Activated gamma-delta T cell treated with Interleukin-2 at 50 U/mL for 16 hours (primary cell): ENCODE measurements at places on chromosomes 1 and 21.

GRCh38 chr1:201808633-201808990 is 20.3 kb upstream of the IPO9 start:
- no peak for DNase-seq

GRCh38 chr1:183148599-183148998 is 37.5 kb upstream of the LAMC2 start:
- DNase-seq = no peak

GRCh38 chr1:52542085-52542688 is 10.7 kb downstream of the TUT4 start:
- no peak for DNase-seq

DNA sequence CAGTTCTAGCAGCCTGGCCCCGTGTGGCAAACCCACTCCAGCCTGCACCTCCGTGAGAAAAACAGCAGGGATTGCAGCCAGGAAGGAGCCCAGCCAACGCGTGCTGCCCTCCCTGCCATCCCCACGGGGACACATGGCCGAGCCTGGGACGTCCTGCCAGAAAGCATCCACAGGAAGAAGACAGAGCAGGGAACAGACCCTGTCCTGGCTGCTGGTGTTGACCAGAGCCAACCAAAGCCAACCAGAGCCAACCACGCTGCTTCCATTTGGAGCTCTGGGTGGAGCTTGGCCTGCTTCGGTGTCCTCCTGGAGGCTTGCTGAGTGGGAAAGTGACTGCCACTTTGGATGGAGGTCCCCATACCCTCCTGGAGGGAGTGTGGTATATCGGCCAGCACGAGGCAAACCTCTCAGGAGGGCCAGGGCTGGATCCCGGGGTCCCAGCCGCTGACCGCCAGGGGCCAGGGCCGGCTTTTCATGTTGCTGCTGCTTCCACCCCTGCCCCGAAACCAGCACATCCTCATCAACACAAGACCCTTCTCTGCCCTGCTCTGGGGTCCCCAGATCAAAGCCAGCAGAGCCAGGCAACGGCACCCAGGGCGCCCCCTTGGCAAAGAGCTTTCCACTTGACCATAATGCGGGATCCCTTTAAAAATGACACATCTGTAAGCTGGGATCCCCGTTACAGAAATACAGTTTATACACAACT is 80.6 kb upstream of the ARHGEF16 start:
- no peak for DNase-seq

DNA sequence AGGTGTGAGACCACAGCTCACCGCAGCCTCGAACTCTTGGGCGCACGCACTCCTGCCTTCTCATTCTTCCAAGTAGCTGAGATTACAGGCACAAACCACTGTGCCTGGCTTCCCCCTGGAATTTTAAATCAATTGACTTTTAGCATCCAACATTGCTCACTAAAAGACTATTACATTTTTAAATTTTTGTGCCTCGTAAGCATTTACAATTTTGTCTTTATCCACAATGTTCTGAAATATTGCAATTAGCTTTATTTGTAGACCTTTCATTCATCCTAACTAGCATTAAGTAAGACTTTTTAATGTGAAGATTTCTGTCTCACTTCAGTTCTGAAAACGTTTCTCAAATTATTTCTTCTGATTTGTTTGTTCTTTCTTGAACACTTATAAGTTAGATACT is 122.9 kb downstream of the HFM1 start:
- DNase-seq = no peak

GRCh38 chr1:225919906-225920305 is 4.1 kb downstream of the PYCR2 start:
- no peak for DNase-seq

GRCh38 chr1:165915932-165916348 is 88.5 kb downstream of the UCK2 start:
- DNase-seq = no peak

DNA sequence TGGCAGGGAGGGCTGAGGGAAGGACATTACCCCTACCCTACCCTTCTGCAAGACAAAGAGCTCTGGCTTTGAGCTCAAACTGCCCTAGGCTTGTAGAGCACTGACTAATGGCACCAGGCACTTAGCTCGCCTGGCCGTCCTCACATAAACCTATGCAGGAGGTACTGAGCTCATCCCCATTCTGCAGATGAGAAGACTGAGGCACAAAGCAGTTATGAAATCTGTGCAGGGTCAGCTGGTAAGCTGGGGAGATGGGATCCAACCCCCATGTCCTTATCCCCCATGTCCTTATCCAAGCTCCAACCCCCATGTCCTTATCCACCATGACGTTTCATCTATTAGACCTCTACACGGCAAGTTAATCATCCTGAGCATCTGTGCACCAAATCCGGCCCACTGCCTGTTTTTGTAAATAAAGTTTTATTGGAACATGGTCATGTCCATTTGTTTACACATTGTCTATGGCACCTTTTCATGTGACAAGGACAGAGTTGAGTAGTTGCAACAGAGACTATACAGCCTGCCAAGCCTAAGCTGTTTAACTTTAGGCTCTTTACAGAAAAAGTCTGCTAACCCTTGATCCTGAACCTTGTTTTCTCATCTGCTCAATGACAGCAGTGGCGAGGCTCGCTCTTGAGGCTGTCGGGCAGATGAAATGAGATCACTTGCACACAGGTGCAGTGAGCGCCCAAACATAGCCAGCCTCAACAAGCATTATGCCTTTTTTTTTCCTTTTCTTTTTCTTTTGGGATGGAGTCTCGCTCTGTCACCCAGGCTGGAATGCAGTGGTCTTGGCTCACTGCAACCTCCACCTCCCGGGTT is 86.8 kb downstream of the FBXO2 start:
- DNase-seq = no peak

- DNase-seq = no peak
Measured at GRCh38 chr1:62728963-62729362, 40.8 kb upstream of the DOCK7 start.

DNA sequence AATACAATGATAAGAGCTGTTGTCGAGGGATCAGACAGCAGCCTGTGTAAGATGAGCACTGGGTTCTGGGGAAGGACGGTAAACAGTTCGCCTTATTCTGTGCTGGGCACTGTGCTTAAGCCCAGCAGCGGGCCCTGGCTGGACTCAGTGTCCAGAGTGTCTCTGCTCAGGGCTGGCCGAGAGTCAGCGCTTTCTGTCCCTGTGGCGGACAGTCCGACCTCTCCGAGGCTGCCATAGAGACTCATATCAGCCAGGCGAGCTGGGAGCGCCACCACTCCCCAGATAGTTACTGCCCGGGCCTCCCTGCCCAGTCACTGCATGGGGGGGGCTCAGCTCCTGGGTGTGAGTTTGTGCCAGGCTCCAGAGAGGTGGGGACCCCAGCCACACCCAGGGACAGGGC is 14.7 kb upstream of the NPHP4 start:
- DNase-seq = no peak

GRCh38 chr21:38249256-38249655 is 7.5 kb upstream of the KCNJ15 start:
- DNase-seq = no peak

- DNase-seq = no peak
Measured at GRCh38 chr1:68291688-68292384, 59.5 kb upstream of the WLS start.

DNA sequence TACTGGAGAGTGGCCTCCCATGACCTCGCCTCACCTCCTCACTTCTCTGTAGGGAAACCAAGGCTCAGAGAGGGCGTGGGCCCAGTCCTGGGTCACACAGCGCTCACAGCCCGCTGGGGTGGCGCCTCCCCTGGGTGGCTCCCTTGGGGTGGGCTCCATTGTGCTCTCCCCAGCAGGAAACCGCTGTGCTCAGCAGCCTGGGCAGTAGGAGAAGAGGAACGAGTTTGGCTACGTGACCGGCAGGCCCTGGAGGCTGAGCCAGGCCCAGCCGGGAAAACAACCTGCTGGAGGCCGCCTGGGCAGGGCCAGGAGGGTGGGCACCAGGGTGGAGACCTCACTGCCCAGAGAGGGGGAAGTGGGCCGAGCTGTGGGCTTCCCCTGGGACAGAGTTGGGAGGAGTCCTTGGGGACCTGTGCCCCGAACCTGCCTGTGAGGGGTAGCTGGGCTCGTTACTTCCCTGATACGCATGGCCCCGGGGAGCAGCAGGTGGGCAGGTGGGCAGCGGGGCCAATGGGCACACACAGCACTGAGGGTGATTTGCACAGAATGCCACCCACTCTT is 15.0 kb upstream of the FAM131C start:
- DNase-seq = no peak

GRCh38 chr1:206495011-206495461 is 12.3 kb upstream of the RASSF5 start:
- DNase-seq = no peak

DNA sequence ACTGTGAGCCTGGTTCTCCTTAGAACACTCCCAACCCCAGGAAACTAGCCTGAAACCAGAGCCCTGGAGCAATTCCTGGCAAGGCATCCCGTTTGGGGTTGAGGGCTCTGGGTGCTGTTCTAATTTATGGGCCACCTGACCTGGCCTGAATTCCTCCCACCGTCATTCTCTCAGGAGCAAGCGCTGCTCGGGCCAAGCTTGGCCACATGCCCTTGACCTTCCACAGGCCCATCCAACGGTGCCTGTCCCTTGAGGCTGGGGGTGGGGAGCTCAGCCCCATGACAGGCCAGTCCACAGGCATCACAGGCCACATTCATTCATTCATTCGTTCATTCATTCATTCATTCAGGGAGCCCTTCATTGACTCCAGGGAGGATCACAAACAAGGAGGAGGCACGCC is 5.3 kb downstream of the PADI2 start:
- no peak for DNase-seq

DNA sequence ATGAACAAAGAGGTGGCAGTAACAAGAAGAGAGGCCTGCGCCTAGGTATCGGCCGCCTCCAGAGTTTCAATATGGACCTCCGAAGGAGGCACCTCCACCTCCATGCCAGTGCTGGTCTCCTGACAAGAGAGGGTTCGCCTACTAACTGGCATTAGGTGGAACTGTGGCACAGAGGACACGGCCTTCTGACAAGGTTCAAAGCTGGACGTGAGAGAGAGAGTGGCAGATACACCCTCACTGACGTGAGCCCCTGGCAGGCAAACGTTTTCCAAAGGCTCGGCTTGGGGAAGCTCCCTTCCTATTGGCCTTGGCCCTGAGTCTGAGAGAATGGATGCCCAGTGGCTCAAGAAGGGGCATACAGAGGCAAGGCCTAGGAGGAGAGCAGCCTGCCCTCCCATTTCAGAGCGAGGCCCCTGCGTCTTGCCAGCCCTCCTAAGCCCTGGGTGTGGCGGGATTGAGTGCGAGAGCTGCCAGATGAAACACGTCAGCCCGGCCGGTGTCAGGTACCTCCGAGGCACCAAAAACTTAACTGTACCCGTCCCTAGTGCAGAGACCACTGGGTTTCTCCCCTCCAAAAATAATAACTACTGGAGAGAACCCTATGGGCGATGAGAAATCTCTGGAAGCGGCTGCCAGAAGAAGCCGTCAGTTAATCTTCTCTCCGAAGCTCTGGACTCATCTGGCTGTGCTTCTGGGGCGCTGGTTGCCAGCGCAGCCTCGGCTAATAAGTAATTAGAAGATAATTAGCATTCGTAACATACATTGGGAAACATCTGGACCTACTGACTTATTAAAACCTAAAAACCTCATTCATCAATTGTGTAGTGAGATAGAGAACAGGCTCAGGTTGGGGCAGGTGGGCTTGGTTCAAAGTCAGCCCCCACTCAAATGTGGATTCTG is 283.6 kb downstream of the NPHP4 start:
- DNase-seq = no peak

GRCh38 chr1:245901565-245901964 is 605.5 kb downstream of the SMYD3 start:
- no peak for DNase-seq

GRCh38 chr1:30051777-30052176 is 671.6 kb downstream of the MATN1 start:
- no peak for DNase-seq

DNA sequence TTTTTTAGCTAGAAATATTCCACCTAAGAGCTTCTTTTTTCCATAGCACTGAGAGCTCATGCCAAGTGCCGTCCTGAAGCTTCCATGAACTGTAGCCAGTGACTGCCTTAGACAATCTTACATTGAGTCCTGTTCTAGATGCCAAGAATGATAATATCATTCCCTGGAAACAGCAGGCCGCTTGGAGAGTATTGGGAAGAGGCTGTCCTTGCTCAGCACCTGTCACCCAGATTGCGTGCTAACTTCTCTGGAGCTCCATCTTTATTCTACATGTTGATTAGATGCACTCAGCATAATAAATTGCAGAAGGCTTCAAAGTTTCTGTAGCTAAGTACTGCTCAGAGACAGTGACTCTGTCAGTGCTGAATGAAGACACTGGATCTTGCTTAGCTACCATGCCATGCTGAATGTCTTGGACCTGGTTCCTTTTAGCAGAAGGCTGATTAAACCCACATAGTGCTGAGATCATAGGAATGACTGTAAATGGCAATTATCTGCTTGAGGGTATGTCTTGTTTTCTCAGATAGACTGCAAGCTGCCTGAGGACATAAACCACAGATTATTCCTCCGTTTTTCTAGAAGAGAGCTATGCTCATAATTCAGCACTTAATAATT is 83.1 kb upstream of the IRF2BP2 start:
- DNase-seq = no peak

- no peak for DNase-seq
Measured at GRCh38 chr1:178461701-178462100, 35.1 kb downstream of the CLEC20A start.

DNA sequence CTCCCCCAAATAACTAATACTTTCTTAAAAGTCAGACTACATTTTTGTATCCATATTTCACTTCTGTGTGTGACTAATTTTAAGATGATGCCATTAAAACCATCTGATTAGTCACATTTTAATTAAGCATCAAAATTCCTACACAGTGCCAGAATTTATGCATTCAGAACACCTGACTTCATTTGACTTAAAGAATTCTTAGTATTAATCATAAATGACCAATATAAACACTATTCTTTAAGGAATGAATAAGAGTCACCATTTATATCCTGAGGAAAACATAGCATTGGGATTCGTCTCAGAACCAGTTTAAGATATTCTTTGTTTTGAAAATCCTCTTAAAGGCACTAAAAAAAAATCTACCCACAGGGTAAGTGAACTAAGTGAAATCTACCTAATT is 37.0 kb downstream of the TM2D1 start:
- no peak for DNase-seq

GRCh38 chr1:9410737-9411297 is 118.1 kb downstream of the SPSB1 start:
- no peak for DNase-seq

- DNase-seq = no peak
Measured at GRCh38 chr1:47711848-47712492, 274.1 kb downstream of the FOXD2 start.

- no peak for DNase-seq
Measured at GRCh38 chr1:157595356-157595755, 2.5 kb downstream of the FCRL4 start.

- DNase-seq = no peak
Measured at GRCh38 chr1:73009938-73010337, 727.6 kb upstream of the NEGR1 start.

- DNase-seq = no peak
Measured at GRCh38 chr1:199855580-199855979, 171.9 kb upstream of the NR5A2 start.

DNA sequence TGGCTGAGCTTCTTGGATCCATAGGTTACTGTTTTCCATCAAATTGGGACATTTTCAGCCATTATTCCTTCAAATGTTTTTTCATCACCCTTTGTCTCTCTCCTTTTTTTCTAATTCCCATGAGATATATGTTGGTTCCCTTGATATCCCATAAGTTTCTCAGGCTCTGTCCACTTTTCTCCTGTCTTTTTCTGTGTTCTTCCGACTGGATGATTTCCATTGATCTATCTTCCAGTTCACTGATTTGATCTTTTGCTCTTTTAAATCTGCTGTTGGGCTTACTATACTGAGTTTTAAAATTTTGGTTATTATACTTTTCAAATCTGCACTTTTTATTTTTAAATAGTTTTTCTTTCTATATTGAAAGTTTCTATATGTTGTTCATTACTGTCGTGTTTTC is 18.2 kb downstream of the PRKACB start:
- DNase-seq = no peak

GRCh38 chr1:7930645-7931445 is 9.8 kb downstream of the TNFRSF9 start:
- no peak for DNase-seq
